Right lung (tissue), 10 donors: ENCODE measurements at places on chromosomes 5 and 9. TPM values are rescaled to one million over a fixed set of nuclear protein-coding genes. Genes with fewer than 3 reads are reported as not detected.

GRCh38 chr5:6222899-6223298 is 155.4 kb downstream of the MED10 start:
- DNase-seq, result no peak

Gene CARTPT
- not detected for polyA plus RNA-seq

DNA sequence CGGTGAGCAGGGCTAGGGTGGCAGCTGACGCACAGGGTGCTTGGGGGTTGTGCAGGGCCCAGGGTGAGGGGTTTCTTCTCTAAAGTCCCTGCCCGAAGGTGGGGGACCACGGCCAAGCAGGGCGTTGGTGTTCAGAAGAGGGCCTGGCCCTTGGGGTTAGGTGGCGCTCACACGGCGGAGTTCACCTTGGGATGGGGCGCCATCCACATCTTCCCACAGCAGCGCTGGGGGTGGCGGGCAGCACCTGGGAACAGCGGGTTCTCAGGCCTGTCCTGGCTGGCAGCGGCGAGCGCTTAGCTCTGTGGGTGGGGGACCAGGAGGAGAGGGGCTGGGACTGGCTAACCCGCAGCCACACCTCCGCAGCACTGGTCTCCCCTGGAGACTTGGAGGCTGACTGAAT is 6.1 kb downstream of the GPSM1 start:
- no peak for DNase-seq

- DNase-seq, result no peak
Observed at GRCh38 chr5:73596705-73597328, 29.2 kb upstream of the ARHGEF28 start.

DNA sequence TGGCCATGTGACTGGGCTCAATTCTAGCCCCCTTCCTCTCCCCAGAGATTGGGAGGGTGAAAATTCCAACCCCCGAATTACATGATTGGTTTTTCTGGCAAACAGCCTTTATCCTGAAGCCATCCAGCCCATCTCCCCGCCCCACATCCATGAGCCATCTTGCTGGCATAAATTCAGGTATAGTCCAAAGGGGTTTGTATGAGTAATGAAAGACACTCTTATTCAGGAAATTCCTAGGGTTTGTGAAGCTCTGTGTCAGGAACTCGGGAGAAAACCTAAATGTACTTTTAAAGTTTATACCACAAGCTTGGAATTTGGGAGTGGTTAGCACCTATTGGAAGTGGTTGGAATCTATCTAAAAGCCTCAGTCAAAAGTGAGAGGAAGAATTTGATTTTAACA is 80.6 kb upstream of the SIMC1 start:
- DNase-seq, result no peak
